ENCODE measurements at places on chromosomes 3 and 15.

GRCh38 chr3:134839422-134839821 lies 44.4 kb downstream of the EPHB1 start:
- DNase-seq: no peak

- no peak for DNase-seq
Observed at GRCh38 chr3:110227991-110228390, 843.6 kb upstream of the NECTIN3 start.

GRCh38 chr3:183664913-183665381 lies 29.5 kb downstream of the KLHL24 start:
- DNase-seq: no peak

- DNase-seq: no peak
Observed at GRCh38 chr3:148459931-148460513, 237.7 kb upstream of the AGTR1 start.

All from hematopoietic multipotent progenitor cell treated with erythropoietin and hydrocortisone succinate and interleukin-3 and kit ligand, for 17 days (in vitro differentiated cells).